OCI-LY7 (cell line): ENCODE measurements at places on chromosomes 5 and 9. TPM values are rescaled to one million over a fixed set of nuclear protein-coding genes. Genes with fewer than 3 reads are reported as not detected.

- no peak for DNase-seq
Observed at GRCh38 chr9:116193636-116194035, 40.0 kb downstream of the PAPPA start.

GRCh38 chr5:56482363-56482762, 249.2 kb upstream of the ANKRD55 start:
- peak; percentile 43 for DNase-seq

DNA sequence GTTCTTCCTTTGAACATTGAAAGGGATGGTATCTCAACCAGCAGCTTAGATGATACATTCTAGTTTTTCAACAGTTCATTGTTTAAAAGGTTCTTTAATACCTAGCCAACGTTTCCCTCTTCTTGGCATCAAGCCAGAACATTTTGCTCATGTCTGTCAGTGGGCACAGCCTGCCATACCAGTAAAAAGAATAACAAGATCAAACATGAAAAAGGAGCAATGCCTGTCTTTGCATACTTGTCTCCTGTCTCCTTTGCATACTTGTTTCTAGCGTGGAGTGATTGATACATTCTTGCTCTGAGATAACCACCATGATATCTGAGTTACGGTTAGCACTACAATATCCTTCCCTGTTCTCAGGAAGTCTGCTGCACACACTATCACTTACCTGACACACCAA, 248.6 kb upstream of the DAPK1 start:
- DNase-seq: no peak

- DNase-seq: peak; percentile 79
Observed at GRCh38 chr5:119022017-119022745, 33.8 kb upstream of the DTWD2 start.

- no peak for DNase-seq
Observed at GRCh38 chr9:18942801-18943200, 90.2 kb downstream of the SAXO1 start.

DNA sequence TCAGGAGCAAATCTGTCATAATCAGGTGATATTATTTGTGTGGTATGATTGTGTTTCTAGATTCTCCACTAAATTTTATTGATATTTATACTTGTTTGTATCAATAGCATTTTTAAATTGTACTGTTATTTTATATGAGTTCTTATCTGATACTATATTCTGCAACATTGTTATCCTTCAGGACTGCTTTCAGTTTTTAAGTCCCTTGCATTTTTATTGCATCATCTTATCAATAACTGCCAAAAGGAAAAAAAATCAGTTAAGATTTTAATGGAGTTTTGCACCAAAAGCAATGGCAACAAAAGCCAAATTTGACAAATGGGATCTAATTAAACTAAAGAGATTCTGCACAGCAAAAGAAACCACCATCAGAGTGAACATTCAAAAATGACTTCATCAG, 741.3 kb upstream of the CTNND2 start:
- DNase-seq: no peak

DNA sequence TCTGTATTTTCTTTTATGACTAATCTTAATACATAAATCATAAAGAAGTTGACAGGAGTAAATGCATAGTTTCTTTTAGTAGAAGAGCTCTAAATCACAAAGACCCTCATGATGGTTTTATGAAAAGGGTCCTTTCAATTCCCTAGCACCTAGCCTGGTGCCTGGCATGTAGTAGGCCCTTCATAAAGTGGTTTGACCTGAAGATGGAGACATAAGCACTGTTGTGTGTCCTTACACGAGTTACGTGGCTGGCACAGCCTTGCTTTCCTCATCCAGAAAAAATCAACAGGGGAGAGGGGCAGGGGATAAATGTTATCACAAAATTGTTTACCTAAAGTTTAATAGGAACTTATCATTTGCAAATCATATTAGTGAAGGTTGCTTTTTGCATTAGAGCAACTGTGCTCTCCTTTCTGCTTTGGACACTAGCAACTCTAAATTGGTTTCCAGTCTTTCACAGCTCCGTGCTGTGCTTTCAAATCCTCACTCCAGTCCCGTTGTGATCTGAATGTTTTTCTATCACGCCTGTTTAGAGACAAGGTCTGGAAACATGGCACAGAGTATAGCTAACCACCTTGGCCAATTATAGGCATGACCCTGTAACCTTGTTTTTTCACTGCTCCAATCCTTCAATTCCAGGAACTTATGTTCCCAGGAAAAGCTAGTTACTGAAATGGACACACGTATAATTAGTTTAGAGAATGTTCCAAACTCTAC, 55.7 kb downstream of the ARL15 start:
- DNase-seq: peak; percentile 10

DNA sequence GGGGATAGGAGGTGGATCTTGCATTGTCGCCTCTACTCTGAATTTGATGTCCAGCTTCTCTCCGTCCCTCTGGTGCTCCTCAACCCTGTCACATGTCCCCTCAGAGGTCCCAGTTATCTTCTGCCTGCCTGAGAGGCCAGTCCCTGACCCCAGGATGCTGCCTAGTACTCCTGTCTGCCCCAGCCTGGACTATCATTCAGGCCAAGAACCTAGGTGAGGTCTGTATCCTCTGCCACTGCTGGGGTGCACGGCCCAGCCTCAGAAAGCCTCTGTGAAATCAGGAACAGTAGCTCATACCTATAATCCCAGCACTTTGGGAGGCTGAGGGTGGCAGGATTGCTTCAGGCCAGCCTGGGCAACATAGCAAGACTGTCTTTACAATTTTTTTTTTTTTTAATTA, 8.6 kb downstream of the SPINK4 start:
- no peak for DNase-seq

DNA sequence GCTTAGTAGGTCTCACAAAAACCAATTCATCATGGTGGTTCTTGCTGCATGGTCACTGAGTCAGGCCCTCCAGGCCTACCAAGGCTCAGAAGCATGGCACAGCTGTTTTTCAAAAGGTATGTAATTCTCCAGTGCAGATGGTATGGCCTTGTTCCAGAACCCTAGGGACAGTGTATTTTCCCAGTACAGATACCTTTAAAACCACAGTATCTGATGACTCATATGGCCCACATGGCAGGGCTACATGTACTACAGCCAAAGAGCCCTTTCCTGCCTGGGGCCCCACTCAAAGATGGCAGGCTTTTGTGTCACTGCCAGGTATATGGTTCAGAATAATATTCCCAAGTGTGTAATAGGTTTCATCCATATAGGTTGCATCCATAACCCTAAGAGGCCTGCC, 16.5 kb downstream of the CSF2 start:
- no peak for DNase-seq

- DNase-seq: no peak
Observed at GRCh38 chr9:90059436-90059835, 454.6 kb downstream of the GADD45G start.

DNA sequence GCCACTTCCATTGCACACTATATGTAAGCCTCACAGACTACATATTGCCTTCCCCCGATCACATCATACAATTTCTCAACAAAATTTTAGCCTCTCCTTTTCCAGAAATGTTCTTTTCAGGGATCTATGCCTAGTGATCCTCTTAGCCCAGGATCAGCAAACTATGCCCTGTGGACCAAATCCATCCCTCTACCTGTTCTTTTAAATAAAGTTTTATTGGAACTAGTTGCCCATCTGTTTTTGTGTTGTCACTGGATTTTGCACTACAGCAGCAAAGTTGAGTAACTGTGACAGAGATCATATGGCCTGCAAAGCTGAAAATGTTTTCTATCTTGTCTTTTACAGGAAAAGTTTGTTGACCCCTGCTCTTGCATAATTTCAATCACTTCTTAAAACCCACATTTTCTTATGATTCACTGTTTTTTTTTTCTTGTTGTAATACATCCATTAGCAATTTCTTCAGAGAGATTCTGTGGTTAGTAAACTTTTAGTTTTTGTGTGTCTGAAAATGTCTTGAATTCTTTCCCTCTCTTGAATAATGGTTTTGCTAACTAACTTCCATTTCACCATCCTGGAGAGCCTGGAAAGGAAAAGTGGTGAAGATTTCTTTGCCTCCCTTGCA, 7.1 kb downstream of the TXNDC8 start:
- DNase-seq: no peak

- DNase-seq: no peak
Observed at GRCh38 chr5:74094096-74094781, 468.2 kb downstream of the ARHGEF28 start.

DNA sequence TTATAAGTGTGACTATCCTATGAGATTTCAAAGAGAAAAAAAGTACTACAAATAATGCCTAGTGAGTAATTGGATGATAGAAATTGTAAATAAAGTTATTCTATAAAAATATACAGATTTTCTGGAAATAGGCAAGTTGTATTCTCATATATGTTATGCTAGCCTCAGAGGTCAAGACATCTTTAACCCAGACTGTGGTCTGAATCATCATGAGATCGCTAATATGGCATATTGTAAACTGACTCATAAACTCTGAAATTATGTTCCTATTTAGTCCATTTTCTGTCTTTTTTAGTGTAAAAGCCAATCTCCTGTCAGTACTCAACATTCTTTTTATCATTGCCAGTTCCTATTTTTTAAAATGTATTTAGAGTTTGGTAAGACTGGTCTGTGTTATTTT, 14.2 kb downstream of the LOX start:
- DNase-seq: no peak

The EIF4E1B gene
- 2.4 and 2.9 TPM in 2 replicates for total RNA-seq

The DPYSL3 gene
- not detected in 2 replicates for total RNA-seq

The RNF38 gene
- 25.5 and 30.5 TPM in 2 replicates for total RNA-seq

The TMEM232 gene
- total RNA-seq: 1.7 and 2.9 TPM in 2 replicates

The DMXL1 gene
- 79.4 and 86.8 TPM in 2 replicates for total RNA-seq

The FOXD4L3 gene
- 0.42 and 0.68 TPM in 2 replicates for total RNA-seq

The TLR4 gene
- 10.0 and 10.4 TPM in 2 replicates for total RNA-seq

The S100Z gene
- total RNA-seq: 66.6 and 76.6 TPM in 2 replicates

The CDH9 gene
- total RNA-seq: not detected in 2 replicates

The CARTPT gene
- not detected in 2 replicates for total RNA-seq

The PCDHGA10 gene
- 3.4 and 3.9 TPM in 2 replicates for total RNA-seq
